ENCODE measurements at places on chromosomes 6 and 20.

GRCh38 chr6:119310486-119311036 lies 39.0 kb downstream of the MAN1A1 start:
- DNase-seq: no peak

GRCh38 chr6:72649032-72649984 lies 27.4 kb downstream of the KCNQ5 start:
- DNase-seq: no peak

GRCh38 chr6:20403766-20404640 lies 2.3 kb downstream of the E2F3 start:
- peak; percentile 68 for DNase-seq

DNA sequence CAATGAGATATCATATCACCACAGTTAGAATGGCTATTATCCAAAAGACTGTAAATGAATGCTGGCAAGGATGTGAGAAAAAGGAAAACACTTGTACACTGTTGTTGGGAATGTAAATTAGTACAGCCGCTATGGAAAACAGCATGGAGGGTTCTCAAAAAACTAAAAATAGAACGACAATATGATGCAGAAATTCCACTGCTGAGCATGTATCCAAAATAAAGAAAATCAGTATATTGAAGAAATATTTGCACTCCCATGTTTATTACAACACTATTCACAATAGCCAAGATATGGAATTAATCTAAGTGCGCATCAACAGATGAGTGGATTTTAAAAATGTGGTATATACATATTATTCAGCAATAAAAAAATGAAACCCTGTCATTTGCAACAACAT lies 898.9 kb upstream of the MAN1A1 start:
- DNase-seq: no peak

- DNase-seq: no peak
Observed at GRCh38 chr6:70103798-70104197, 199.1 kb downstream of the COL9A1 start.

DNA sequence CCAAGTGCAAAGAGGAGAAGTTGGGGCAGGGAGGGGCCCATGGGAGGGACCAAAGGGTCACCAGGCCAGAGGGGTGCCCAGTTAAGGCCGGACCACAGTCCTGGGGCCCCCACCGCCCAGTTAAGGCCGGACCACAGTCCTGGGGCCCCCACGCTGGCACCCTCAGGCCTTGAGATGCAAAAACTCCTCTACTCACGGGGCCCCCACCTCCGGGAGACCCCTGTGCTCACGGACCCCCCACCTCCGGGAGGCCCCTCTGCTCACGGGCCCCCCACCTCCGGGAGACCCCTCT lies 16.9 kb downstream of the KCNQ2 start:
- DNase-seq: no peak

GRCh38 chr6:151498327-151498726 lies 4.5 kb downstream of the CCDC170 start:
- DNase-seq: no peak

All from activated gamma-delta T cell treated with Interleukin-2 at 50 U/mL for 16 hours (primary cell).